Lung (tissue), 17 donors: ENCODE measurements at places on chromosomes 2 and 18. TPM values are rescaled to one million over a fixed set of nuclear protein-coding genes. Genes with fewer than 3 reads are reported as not detected.

The EDAR gene
- total RNA-seq = not detected

The BOLL gene
- total RNA-seq = not detected

The RGPD3 gene
- 0.71 TPM for total RNA-seq

The TGFA gene
- total RNA-seq = 13.0 TPM

DNA sequence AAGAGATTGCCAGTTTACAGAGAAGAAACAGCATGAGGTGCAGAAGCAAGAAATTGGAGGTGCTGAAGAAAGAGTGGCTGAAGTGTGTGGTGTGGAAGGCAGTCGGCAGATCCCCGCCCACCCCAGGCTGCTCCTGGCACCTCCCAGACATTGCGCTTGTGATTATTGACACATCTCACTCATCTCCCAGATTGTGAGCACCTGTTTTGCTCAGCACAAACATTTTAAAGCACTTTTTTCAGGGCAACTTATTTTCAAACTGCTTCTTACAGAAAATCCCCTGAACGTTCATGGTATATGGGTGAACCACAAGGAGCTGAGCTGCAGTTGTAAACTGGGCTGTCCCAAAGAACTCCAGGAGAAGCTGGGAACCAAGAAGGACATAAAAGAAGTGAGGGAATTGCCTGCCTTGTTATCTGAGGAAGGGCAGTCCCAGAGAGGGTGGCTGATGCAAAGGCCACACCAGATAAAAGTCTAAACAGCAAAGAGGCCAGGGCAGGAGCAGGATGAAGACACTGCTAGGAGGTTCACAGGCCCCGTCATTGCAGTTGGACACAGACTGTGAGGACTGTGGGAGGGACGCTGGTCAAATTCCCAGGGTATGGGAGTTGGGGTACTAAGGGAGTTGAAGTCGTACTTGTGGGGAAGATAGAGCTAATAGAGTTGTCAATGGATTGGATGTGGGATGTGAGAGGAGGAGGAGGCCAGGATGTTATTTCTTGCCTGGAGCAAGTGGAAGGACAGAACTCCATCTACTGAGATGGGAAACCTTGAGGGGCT lies 65.1 kb downstream of the INPP4A start:
- no peak for DNase-seq

DNA sequence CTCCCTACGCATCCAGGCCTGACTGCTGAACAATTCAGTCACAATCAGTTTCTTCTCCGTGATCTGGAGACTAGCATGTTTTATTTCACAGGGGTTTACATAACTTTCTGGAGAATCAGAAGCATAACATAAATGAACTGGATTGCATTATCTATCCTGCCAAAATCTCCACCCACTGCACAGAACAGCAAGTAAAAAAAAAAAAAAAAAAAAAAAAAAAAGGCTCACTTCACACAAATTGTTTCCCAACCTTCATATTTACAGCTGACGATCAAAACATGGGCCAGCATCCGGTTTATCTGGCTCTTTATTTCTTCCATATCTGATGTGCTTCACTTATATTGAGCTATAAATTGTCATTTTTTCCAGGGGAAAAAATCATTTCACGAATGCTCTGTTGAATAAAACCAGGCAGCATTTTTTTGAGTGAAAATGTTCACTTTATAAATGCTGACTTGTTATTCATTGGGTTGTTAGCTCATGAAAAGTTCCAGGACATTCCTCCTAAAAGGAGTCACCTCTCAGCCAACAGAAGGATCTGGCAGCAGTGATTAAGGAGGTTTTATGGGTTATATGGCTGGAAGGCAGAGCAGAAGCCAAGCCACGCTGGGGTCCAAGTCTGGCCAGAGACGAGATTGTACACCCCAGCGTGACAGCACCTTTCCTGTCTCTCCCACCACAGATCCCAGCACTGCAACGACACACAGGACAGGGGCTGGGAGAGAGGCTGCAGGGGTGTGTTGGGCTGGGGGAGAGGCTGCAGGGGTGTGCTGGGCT lies 51.2 kb upstream of the GLI2 start:
- DNase-seq = peak; percentile 75

GRCh38 chr2:129376426-129377077 lies 602.9 kb upstream of the RAB6C start:
- DNase-seq = no peak

DNA sequence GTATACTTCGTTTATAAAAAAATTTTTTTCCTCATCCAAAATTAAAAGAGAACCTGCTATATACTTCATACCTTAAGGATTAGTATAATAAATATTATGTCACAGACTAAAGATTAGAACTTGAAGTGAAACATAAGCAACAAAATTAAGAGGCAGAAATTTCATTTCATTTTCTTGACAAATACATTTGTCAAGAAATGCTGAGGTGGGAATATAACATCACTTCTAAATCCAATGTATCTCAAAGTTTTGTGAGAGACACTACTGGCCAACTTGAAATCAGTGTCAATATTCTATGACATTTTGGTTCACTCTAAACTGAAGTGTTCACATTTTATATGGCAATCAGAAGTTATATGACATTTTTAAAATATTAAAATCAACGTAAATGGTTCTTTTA lies 43.8 kb downstream of the SCRN3 start:
- DNase-seq = no peak
